ENCODE measurements at places on chromosomes 3 and 15.

- peak; percentile 73 for DNase-seq
These were observed 23.8 kb upstream of the OXTR start for GRCh38 chr3:8793242-8793641.

DNA sequence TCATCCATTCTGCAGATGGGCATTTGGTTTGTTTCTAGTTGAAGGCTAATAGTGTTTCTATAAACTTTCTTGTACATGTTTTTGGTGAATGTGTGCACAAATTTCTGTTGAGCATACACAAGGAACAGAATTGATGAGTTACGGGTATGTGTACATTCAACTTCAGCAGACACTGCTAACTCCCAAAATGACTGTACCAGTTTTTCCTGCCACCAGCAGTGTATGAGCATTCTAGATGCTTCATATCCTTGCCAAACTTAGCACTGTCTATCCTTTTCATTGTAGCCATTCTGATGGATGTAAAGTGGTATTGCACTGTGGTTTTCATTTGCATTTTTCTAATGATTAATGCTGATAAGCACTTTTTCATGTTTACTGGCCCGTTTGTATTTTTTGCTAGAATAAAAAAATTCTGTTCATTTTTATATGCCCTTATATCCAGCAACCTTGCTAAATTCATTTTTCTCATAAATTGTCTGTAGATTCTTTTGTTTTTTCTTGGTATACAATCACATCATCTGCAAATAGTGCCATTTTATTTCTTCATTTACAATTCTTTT lies 110.2 kb downstream of the ATP1B3 start:
- DNase-seq: no peak

DNA sequence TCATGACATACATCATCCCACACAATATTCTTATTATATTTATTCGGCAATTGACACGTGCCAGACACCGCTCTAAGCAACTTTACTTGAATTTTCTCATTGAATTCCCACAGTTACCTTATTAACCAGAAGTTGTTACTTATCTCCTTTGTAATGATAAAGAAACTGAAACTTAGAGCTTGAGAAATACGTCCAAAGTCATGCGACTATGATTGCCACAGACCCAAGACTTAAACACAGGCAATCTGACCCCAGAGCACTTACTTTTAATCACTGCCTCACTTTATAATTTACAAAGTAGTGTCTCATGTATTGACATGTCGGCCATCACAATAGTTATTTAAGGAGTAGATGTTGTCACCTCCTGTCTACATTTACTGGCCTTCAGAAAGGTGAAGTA lies 64.7 kb downstream of the ATP13A4 start:
- DNase-seq: no peak

DNA sequence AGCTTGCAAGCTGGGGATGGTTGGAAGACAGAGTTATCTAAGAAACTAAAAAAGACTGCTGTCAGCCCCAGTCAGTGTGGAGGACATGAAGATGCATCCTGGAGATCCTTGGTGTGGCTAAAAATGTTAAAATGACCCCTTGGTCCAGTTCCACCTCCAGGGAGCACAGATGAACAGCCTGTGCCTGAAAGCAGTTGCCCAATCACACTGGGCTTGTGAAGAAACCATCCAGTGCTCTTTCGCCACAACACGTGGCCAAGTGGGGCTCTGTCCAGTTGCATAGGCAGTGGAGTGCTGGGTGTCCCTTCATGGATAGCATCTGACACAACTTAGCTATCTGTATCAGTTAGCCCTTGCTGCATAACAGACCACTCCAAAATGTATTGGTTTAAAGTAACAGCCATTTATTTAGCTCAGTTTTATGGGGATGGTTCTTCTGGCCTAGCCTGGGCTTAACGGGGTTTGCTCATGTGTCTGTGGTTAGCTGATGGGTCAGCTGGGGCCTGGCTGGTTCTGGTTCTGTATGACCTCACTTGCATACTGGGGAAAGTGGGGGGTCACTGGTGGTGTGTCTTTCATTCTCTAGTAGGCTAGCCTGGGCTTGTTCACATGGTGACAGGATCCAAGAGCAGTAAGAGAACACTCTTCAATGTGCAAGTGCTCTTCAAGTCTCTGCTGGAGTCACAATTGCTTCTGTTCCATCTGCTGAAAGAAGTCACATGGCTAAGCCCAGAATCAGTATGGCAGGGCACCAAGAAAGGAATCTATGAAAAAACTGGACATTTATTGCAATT lies 226.2 kb downstream of the PDCD6IP start:
- no peak for DNase-seq

DNA sequence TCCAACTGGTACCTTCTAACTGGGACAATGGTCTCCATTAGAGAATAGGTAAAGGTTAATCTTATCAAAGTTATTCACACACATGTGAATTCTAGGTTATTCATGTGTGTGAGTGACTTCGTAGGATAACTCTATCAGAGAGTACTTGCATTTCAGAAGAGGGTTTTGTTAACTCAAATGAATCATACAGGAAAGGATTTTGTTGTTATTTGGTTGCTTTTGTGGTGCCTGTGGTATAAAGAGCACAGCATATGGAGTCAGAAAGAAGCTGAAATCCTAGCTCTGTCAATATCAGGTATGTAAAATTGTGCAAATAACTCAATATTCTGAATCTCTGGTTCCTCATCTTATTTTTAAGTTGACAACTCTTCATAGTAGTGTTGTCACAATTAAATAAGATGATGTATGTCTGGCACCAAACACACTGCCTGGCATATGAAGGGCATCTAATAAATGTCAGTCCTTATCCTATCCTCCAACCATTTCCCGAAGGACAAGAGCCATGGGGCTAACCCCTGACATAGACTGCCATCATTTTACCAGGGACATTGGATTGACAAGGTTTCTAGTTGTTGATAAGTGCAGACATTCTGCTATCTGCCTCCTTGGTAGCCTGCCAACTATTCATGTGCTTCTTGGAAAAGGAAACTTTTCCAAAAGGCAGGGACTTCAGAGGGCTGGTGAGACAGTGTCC lies 48.7 kb upstream of the CMSS1 start:
- DNase-seq: no peak

DNA sequence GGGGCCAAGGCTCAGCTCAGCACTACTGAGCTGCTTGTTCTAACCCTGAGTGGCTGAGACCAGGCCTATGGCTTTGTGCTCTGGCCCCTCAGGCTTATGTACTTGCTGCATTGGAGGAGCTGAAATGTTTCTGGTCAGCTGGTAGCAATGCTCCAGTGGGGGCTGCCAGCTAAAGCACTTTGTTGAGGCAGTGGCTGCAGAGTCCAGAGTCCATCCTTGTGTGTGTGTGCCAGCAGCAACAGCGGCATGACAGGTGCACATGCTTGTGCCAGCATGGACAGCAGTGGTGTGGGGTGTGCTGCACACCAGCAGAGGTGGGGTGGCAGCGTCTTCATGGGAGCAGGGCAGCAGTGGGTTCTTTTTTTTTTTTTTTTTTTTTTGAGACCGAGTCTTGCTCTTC lies 169.1 kb downstream of the VPS8 start:
- DNase-seq: no peak

GRCh38 chr3:30649572-30650318 lies 43.3 kb downstream of the TGFBR2 start:
- DNase-seq: no peak

DNA sequence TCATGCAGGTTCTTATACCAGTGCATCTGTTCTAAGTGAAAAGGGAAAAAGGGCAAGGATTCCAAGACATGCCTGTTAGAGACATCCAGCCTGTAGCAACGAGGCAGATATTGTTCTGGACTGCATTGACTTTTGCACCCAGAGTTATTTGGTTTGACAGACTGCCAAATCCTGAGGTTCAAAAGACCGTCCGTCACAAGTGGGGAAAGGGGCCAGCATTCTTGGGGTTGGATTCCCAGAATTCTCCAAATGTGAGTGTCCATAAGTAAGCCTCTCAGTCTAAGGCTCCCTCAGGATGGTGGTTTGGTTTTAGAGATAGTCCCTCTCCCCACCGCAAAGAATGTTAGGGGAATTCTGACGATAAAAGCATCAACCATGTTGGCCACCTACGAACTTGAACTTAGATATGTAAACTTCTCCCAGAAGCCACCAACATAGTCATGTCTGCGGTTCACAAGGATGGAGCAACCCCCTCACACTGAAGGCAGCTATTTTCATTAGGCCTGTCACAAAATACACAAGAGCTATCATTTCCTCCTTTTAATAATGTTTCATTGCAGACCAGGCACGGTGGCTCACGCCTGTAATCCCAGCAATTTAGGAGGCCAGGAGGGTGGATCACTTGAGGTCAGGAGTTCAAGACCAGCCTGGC lies 13.6 kb upstream of the LACTB start:
- peak; percentile 99 for DNase-seq

- DNase-seq: no peak
These were observed 137.7 kb downstream of the ASB7 start for GRCh38 chr15:100740138-100740537.

DNA sequence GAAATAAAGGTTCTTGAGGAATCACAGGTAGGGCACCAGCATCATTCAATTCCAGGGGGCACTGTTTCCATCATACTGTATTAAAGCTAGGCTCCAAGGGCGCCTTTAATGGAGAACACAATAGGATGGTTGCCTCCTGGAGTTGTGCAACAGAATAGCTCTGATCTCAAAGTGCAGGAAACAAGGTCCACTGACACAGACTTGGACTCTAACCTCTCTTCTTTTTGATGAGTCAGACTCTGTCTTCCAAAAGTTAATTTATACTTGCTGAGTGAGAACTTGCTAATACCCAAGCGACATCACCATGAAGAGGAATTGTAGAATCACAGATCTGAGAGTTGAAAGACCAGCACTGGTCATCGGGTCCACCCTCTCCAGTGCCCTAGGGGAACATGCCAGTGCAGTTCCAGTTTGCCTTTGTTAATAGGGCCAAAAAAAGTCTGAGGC lies 94.4 kb upstream of the PHLDB2 start:
- DNase-seq: no peak

- no peak for DNase-seq
These were observed 1149.6 kb downstream of the IGSF11 start for GRCh38 chr3:117885011-117885441.

GRCh38 chr3:183410280-183410679 lies 18.1 kb downstream of the MCF2L2 start:
- DNase-seq: no peak

GRCh38 chr15:80447077-80447476 lies 42.9 kb downstream of the ARNT2 start:
- no peak for DNase-seq

DNA sequence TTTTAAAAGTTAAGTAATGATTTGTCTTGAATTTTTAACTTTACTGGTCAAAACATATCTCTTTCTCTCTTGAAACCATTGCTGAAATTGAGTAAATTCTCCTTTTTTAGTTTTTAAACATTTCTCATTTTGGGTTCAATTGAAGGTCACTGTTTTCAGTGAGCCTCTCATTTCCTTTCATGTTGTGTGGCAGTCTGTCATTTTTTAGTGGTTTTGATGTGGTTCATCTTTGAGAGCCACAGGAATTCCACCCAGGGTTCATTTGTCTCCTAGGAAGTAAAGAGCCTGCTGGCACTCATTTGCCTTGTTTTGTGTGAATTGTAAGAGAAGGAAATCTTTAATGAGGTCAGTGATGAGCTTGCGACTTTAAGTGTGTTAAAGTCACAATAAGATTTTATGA lies 10.4 kb downstream of the CLDN11 start:
- no peak for DNase-seq

DNA sequence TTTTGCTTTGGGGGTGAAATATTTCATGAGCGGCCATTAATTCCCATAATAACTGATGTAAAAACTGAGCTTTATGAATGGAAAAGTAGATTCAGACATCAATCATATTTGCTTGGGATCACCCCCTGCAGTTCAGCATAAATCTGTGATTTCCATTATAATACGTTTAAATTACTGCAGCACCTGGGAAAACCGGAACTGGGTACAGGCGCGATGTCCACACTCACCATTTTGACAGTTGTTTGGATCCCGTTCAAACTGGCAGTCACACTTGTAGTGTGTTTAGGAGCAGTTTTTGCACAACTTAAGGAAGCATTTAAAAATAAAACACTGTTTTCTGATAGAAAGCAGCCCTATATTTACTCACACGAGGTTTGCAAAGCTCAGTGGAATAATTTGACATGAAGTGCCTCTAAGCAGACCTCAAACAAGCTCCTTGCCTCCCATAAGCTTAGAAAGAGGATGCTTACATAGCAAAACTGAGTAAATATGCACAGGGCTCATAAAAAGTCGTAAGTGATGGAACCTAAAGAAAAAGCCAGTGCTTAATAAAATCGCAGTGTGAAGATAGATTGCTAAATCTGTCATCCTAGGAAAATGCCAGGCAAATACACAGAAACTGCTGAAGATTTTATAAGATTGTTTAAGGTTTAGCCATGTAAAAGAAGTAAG lies 377.6 kb downstream of the PTPRG start:
- no peak for DNase-seq

DNA sequence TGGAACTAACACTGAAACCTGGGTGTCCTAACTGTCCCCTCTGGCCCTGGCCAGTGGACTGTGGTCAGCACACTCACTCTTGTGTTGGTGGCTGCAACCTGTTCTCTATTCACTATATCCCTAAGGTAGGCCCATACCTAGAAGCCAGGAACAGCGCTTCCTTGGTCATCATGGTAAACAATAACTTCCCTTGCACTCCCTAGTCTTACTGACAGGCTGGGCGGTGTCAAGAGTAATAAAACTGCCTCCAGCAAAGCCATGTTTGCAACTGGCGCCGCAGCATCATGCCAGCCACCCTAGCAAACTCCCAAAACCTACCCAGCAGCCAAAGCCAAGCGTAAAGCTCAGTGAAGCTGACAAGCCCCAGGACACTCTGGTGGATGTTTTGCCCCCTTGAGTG lies 63.1 kb upstream of the TSEN2 start:
- DNase-seq: no peak

DNA sequence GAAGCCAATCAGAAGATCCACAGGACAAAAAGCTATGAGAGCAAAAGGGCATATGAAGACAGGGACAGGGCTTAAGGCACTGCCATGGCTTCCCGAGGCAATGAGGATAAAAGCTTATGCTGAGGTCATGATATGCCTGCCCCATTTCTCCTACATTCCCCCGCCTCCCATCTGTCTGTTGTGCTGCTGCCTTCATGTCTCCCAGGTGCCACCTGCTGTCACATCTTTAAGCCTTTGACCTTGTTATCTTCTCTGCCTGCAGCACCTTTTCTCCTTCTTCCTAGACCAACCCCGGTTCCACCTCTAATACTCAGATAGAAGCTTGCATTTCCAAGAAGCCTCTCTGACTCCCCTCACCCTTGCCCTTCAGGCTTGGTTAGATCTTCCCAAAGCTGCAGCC lies 213.8 kb downstream of the ARRDC4 start:
- DNase-seq: peak; percentile 9

GRCh38 chr15:35998663-35999602 lies 453.0 kb upstream of the DPH6 start:
- no peak for DNase-seq

GRCh38 chr15:75203017-75203907 lies 1.6 kb downstream of the C15orf39 start:
- peak; percentile 69 for DNase-seq

GRCh38 chr3:37739579-37740290 lies 121.9 kb upstream of the CTDSPL start:
- no peak for DNase-seq

DNA sequence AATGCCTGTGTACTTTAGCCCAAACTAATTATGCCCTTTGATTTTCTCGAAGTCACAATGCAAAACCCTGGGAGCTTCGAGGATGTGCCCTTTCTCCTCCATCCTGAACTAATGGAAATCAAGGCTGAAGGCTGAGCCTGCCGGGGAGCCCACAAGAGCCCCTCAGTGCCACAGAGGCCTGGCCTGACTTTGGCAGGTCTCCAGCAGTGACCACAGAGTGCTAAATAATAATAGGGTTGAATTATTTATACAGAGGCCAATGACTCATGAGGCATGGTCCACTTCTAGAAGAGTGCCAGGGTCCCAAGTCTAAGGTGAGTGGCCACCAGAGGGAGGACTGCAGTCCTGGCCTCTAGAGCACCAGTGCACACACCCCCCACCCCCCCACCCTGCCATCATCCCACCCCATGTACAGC lies 19.1 kb upstream of the GLCE start:
- DNase-seq: peak; percentile 60

Data from A549 (cell line).